ENCODE measurements at places on chromosomes 4 and X.

- no peak for DNase-seq
Observed at GRCh38 chr4:649751-650310, 24.2 kb downstream of the ATP5ME start.

DNA sequence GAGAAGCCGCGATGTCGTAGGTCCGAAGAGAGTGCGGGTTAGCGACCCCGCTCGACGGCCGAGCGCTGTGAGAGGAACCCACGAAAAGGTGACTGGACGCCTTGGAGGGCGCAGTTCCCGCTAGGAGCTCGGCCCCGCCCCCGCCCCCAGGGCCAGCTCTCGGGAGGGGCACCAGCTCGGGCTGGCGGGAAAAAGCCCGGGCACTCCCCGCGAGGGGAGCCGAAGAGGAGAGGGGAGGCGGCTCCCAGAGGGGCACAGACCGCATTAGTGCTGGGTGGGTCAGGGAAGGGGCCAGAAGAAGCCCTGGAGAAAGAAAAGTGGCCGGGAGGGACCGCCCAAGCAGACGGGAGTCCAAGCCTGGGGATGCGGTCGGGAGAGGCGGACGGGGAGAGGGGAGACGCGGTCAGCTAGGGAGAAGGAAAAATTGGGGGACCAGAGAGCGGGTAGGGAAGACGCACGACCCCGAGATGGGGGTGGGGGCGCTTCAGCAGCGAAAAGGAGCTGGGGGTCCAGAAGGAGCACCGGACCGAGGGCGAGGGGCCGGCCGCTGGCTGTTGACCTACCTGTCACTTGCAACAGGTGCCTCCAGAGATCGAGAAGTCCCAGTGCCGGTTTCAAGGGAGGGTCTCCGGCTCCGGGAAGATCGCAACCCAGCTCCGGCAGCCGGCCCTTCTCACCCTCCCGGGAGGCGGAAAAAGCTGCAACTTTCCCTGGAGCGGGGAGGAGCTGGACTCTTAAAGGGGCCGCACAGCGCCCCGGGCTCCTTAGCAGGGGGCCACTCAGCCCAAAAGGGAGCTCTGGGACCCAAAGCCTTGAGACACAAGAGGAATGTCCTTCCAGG, at the start of gene SYTL4:
SYTL4 (minus strand) TSS at position 681 of the 841 bp plus-strand sequence. CDS start 30,084 bp downstream, outside the sequence.
- peak; percentile 19 for DNase-seq

DNA sequence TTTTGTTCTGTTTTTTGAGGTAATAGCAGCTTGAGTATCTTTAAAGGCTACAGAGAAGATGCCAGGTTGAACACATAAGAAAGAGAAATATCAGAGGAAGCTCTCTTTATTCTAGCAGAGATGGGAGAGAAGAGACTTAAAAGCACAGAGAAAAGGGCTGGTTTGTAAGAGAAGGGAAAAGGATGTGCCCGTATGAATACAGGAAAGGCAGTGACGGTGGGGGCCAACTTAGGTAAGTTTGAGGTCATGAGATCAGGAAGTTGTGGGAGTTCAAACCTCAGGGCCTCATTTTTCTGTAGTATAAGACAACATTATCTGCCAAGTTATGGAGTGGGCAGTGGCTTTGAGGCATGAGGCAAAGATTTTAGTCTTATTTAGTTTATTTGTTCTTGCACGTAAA, 121.3 kb upstream of the S100G start:
- DNase-seq = no peak

DNA sequence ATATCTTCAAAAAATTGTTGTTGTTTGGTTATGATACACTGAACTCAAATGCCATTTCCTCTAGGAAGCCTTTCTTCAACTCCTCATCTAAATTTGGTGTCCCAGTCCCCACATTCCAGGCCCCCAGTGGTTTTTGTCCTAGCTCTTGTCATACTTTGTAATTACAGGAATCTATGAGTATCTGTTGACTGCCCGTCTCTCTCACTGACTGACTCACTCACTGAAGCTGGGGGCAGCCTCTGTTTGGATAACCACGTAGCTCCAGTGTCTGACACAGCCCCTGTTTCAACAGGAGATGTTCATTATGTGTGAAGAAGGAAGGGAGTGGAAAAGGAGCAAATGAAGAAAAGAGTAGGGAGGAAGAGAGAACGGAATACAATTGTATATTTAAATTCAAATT, 284.1 kb upstream of the TENM3 start:
- DNase-seq = peak; percentile 90

- no peak for DNase-seq
Observed at GRCh38 chr4:11397819-11398610, 30.7 kb downstream of the HS3ST1 start.

- DNase-seq = no peak
Observed at GRCh38 chr4:4610672-4611071, 68.8 kb upstream of the STX18 start.

DNA sequence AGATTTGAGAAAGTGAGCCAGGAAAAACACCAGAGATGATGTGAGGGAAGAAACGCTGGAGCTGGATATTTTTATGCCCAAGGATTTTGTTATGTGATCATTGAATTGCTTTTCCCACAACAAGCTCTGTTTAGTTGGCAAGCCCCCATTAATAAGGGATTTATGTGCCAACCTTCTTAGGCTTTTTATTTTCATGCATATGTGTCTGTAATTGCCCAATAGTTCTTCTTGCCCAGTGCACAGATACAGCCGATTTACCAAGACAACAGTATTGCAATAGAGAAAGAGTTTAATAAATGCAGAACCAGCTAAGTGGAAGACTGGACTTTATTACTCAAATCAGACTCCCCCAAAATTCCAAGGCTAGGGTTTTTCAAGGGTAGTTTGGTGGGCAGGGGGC, 57.7 kb downstream of the TRIM2 start:
- DNase-seq = no peak

DNA sequence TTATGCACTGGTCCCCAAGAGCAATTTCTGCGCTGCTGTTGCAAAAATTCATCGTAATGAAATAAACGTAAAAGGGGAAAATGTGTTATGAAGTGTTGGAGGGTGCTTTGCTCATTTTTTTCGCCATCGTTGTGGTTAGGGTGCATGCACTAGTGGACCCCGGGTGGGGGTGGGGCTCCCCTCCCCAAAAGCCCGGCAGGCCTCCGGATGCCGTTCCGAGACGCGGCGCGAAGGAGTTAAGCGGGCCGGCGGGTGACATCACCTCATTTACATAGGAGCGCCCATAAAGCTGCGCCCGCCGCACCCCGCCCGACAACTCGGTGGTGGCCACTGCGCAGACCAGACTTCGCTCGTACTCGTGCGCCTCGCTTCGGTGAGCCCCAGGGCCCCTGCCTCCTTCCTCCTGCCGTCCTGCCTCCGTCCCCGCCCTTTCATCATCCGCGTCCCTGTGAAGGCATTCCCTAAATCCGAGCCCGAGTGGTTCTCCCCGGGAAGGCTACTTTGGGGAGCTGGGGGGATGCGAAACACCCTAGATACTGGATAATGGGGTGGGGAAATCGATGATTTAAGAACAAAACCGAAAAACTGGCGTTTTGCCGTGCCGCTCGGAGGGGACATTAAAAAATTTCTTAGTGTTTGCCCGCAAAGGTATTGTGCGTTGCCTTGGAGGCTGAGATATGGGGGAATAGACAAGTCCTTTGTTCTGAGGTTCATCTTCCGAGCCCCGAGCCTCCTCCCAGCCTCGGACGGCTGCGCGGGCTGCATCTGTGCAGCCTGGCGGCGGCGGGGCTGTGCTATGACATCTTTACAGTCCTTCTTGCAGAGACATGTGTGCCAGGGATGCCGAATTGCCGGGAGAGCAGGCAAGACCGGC, at the start of gene TMSB4X:
TMSB4X (plus strand) TSS at position 315 of the 874 bp plus-strand sequence.
- peak; percentile 90 for DNase-seq

DNA sequence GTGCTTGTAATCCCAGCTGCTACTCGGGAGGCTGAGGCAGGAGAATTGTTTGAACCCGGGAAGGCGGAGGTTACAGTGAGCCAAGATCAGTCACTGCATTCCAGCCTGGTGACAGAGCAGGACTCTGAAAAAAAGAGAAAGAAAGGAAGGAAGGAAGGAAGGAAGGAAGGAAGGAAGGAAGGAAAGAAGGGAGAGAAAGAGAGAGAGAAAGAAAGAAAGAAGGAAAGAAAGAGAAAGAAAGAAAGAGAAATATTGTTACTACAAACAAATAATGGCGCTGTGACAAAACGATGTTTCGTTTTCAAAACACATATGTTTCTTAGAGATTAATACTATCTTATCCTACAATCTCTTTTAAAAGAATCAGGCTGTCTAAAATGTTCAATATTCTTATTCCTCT, 42.1 kb upstream of the CCDC160 start:
- no peak for DNase-seq

- no peak for DNase-seq
Observed at GRCh38 chr4:71932941-71933340, 98.9 kb upstream of the NPFFR2 start.

- no peak for DNase-seq
Observed at GRCh38 chr4:4880492-4880891, 21.0 kb downstream of the MSX1 start.

DNA sequence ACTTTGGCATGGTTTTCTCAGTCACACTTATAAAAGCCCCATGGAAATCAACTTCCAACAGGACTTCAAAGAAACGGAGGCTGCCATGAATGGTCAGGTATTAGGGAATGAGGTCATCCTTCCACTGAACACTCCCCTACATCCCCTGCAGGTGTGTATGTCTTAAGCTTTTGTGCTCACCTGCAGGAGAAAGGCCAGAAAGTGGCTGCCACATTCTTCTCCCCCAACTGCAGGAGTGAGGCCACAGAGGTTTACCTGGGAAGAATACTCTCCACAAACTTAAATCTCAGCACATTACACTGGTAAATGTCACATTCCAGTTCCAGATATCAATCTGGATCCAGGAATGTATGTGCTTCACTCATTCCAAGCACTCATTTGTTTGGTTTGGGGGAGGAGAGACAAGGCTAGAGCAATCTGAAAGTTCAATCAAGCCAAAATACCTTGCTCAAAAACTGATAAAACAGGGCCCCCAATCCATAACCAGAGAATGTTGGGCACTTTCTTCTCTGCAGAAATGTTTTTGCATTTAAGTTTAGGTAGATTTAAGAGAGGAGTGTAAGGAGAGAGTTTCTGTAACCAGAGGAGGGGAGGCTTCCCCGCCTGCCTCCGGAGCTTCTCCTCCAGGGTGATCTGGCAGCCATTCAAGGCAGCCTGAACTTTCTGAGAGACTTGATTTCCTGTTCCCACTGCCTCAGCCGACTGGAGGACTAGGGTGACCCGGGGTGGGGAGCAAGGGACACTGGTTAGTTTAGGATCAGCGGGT, 15.4 kb downstream of the FAM9C start:
- DNase-seq = peak; percentile 70

DNA sequence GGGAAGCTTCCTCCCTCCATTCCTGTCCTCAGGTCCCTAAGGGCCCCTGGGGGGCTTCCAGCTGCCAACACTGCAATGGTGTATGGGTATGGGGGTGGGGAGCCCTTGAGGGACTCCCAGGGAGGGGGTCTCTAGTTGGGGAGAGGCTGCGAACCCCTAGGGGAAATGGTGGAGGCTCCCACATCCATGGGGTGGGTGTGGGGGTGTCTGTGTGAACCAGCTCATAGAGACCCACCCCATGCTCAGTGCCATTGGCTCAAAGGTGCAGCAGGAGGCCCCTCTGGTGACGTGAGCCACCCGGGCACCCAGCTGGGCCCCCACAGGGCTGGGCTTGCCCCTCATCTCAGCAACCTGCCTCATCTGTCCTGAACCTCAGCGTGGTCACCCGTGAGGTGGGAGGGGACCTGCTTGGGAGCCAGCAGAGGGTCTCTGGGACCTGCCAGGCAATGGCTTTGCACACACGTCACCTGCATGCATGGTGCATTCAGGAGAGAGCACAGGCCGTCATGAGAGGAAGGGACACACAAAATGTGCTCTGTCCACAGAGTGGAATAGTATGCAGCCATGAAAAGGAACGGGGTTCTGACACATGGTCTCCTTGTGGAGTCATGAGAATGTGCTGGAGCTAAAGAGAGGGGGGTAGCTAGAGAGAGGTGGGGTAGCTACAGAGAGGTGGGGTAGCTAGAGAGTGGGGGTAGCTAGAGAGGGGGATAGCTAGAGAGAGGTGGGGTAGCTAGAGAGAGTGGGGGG, 22.7 kb upstream of the PLCXD1 start:
- no peak for DNase-seq

- DNase-seq = no peak
Observed at GRCh38 chr4:94262163-94263016, 54.7 kb downstream of the SMARCAD1 start.

- DNase-seq = peak; percentile 15
Observed at GRCh38 chr4:143399113-143399949, 62.7 kb downstream of the GAB1 start.

GRCh38 chr4:123088501-123088900, 166.1 kb upstream of the NUDT6 start:
- DNase-seq = no peak

- DNase-seq = no peak
Observed at GRCh38 chrX:13666836-13667235, 13.9 kb downstream of the TCEANC start.
